HCT116 (cell line): ENCODE measurements at places on chromosomes 5 and 9.

- DNase-seq, result no peak
These were observed 25.4 kb upstream of the SARDH start for GRCh38 chr9:133763272-133764183.

GRCh38 chr5:21806943-21807342 lies 1046.2 kb downstream of the CDH12 start:
- no peak for DNase-seq

DNA sequence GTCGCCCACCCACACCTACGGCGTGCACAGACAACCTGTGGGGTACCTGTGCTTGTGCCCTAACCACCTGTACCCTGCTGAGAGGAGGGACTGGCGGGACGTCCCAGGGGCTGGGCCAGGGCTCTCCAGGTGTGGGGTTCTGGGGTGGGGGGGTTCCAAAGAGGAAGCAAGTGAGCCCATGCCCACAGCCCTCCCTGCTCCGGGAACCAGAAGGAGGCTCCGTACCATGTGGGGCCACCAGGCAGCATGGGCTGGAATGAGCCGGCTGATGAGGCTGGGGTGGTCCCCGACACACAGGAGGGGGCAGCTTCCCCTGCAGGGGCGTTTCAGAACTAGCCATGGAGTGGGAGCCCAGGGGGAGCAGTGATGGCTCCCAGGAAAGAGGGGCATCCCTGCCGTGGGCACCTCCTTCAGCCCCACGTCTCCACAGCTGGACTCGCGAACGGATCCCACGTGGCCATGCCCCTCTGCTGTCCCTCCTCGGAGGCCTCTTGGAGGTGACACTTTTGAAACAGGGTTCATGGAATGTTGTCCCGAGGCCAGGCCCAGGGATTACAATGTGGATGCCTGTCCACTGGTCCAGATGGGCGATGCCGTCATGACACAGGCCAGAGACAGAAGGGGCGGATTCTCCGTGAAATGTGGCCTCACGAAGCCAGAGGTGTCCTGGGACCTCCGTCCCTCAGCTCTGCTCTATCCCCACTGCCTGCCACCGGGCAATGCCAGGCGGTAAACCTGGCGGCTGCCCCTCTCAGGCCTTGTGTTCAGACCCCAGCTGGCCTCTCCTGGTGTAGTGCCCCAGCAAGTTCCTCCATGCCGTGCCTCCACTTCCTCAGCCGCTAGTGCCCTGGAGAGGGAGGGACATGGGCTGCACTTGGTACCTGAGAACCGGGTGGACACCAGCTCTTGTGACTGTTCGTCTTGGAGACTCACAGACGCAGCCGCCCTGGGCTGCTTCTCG lies 33.6 kb upstream of the IRX4 start:
- DNase-seq, result no peak

- DNase-seq, result no peak
These were observed 98.8 kb downstream of the LHX2 start for GRCh38 chr9:124110307-124110915.

- no peak for DNase-seq
These were observed 1.6 kb downstream of the CARD19 start for GRCh38 chr9:93097511-93098201.

DNA sequence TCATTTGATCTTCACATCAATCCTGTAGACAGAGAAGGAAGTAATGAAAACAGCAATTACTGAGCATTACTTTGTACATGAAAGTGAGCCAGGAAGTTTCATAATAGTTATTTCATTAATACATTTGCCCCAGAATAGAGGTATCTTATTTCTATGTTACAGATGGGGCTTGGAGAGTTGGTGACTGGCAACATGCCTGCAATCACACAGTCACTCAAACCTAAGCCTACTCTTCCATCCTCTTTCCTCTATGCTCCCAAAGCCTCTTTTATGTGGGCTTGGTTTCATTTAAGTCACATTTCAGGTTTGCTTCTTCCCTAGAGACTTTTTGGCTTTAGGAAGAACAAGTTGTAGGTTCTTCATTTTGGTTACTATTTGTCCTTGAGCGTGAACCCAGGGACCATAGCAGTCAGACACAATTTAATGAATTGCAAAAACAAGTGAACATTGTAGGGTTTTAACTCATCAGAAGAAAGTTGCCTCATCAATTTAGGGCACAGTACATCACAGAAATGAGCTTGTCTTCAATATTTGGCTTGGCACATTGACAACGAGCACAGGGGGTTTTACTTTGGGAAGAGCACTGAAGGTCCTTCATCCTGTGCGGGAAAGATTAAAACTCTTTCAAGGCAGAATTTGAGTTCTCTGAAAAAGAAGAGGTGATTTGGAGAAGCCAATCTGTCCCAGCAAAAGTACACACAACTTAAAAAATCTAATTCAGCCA lies 381.1 kb downstream of the TMEM38B start:
- DNase-seq, result no peak
